ENCODE measurements at places on chromosomes 6 and 20. TPM values are rescaled to one million over a fixed set of nuclear protein-coding genes. Genes with fewer than 3 reads are reported as not detected.

Gene SLC22A16
- total RNA-seq, result not detected

Gene ALDH5A1
- 14.6 TPM for total RNA-seq

Gene CCM2L
- total RNA-seq, result 1.5 TPM

Gene BPIFB2
- not detected for total RNA-seq

Gene OLIG3
- not detected for total RNA-seq

Gene WFDC12
- total RNA-seq, result not detected

Gene PSORS1C2
- total RNA-seq, result not detected

Gene LY6G6F
- not detected for total RNA-seq

GRCh38 chr6:83958241-83958685 is 75.3 kb upstream of the MRAP2 start:
- no peak for DNase-seq

DNA sequence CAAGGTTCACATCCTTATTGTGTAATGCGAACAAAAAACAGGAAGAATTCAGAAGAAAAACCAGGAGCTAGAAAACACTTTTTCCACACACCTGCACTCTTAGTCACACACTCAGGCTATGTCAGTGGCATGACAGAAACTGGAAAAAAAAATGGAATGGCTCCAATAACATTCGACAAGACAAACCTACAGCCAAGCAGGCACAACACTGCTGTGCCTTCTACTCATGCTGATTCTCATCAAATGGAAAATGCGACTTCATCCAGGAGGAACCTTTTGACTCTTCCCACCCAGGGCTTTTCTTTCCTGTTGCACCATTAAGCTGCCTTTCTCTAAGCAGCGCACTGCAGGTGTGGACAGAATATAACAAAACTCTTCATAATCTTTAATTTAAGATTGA is 163.2 kb upstream of the BTBD3 start:
- no peak for DNase-seq

- no peak for DNase-seq
These were observed 80.9 kb downstream of the WASF1 start for GRCh38 chr6:110098511-110099116.

DNA sequence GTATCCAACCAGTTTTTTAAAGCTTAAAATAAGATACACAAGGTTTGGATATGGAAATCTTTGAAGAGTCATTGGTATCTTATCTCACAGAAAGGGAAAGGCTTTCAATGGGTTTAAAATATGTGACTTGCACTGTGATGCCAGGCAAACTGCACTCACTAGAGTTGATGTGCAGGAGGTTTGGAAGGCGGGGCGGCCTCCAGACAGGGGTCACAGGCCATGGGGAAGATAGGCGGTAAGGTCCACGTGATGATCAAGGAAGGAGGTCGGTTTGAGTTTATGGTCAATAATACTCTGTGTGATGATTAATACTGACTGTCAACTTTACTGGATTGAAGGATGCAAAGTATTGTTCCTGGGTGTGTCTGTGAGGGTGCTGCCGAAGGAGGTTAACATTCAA is 9.5 kb upstream of the RAMACL start:
- no peak for DNase-seq

GRCh38 chr6:126534401-126534800 is 194.5 kb downstream of the CENPW start:
- no peak for DNase-seq

DNA sequence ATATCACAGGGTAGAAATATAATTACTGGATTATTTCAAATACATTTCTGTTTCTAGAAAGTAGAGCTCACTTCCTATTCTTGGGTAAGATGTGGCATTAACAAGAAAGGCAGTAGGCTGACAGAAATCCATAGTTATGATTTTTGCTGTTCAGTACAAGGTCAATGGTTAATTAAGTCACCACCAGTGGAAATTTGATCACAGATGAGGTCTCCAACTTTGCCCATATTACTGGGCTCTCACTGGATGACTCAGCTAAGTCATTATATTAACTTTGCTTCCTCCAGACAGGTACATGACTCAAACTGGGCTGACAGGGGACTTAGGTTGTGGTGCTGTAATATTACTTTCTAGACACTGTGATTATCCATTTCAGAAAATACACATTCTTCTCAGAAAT is 212.4 kb downstream of the GRIK2 start:
- DNase-seq, result no peak

- DNase-seq, result no peak
These were observed 511.4 kb downstream of the DHX35 start for GRCh38 chr20:39473536-39473935.

DNA sequence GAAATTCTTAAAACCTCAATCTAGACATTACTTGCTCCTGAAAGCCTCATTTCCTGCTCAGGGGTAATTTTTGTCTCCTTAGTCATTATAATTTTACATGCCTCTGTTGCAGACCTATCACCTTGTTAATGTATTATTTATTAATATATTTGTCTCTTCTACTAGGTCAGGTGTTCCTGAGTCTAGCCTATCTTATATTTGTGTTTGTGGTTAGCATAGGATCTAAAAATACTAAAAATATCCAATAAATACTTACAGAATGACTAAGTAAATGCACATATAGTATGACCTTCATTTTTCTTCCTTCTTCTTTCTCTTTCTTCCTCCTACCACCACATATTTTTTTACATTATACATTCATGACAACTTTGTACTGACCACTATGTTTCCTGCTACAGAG is 268.9 kb upstream of the HS3ST5 start:
- no peak for DNase-seq

- no peak for DNase-seq
These were observed 27.0 kb downstream of the ELOVL5 start for GRCh38 chr6:53321701-53322100.

DNA sequence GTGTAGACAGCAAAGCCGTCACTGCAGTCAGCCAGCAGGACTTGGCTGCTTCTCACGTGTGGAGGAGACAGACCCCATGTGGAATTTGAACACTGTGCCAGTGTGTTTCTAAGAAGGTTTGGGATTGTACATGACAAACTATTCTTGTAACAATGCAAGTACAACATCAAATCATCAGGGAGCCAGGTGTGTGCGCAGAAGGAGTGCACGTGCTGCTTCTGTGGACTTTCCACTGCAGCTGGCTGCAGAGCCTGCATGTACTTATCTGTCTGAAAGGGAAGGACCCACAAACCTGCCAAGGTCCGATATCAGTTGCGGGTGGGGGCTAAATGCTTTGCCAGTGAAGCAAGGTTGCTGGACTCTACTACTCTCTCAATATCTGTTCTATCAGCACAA is 211.6 kb downstream of the WDR27 start:
- DNase-seq, result no peak

DNA sequence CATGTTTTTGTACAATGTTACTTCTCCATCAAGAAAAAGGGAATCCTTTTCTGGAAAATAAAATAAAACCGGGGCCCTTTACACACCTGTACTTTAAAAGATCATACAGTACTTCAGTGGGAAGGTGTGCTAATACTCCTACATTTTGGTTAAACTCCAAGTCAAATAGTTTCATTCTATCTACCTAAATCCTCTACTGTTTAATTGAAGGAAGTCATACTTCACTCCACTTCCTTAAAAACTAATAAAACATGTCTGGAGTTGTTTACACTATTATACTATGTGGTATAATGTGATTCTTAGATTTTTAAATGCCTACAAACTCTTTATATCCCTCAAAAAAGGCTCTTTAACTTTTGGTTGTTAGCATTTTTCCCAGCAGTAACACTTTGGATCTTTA is 18.6 kb upstream of the HBS1L start:
- DNase-seq, result no peak

DNA sequence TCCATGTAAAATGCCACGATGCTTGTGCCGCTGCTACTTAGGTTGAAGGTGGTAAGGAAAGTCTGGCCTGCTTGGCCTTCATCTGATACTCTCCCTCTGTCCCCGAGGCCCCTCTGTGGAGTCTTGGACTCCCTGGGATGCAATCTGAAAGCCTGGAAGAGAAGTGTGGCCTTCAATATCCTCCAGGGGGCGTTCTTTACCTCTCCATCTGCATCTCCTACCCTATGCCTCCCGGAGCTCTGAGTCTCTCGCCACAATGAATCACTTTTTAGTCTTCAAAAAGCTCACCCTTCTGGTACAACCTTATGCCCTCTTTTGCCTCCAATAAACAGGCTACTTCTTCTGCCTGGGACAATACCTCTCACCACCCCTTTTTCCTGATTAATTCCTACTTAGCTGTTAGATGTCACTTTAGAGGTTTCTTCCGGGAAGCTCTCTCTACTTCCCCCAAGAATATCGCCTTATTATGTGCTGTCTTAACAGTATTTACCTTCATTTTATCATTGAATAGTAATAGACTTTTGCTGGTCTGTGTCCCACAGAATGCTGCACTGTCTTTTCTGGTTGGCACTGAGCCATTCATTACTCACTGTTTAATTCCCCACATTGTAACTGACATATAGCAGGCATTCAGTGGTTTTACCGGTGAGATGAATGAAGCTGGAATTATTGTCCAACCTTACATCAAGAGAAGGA is 13.9 kb upstream of the ATG5 start:
- DNase-seq, result peak; percentile 23

- no peak for DNase-seq
These were observed 56.5 kb upstream of the CCDC28A start for GRCh38 chr6:138716971-138717665.

GRCh38 chr6:18022398-18023231 is 35.2 kb upstream of the KIF13A start:
- no peak for DNase-seq

GRCh38 chr6:141829566-141830360 is 303.0 kb upstream of the GJE1 start:
- DNase-seq, result no peak

DNA sequence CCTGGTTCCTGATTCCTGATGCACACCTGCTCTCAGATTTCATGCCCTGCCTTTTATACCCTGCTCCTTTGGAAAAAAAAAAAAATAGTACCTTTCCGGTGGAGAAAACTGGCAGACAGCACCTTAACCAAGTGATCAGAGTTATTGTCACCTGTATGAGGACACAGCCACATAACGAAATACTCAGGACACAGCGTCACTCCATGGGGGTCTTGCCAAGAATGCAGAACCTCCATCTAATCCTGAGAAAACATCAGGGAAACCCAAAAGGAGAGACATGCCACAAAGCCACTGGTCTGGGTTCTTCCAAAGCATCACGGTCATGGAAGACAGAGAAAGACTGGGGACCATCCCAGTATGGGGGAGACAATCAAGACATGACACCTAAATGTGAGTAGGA is 29.1 kb downstream of the BFSP1 start:
- DNase-seq, result no peak

DNA sequence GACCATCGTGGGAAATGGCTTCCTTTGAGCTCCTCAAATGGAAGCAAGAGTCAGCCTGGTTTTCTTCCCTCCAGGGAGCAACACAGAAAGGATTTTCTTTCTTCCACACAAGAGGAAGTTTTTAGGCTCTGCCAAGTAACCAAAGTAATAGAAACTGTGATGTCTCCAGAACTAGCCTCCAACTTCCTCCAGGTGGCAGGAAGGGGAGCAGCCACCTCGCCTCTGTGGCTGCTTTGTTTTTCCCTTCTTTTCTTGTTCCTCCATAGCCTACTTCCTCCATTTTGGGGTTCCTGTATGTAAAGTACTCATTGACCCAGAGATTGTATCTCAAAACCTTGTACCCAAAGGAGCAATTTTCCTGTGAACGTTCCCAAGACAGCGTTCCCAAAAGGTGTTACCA is 32.7 kb upstream of the CCR6 start:
- no peak for DNase-seq

DNA sequence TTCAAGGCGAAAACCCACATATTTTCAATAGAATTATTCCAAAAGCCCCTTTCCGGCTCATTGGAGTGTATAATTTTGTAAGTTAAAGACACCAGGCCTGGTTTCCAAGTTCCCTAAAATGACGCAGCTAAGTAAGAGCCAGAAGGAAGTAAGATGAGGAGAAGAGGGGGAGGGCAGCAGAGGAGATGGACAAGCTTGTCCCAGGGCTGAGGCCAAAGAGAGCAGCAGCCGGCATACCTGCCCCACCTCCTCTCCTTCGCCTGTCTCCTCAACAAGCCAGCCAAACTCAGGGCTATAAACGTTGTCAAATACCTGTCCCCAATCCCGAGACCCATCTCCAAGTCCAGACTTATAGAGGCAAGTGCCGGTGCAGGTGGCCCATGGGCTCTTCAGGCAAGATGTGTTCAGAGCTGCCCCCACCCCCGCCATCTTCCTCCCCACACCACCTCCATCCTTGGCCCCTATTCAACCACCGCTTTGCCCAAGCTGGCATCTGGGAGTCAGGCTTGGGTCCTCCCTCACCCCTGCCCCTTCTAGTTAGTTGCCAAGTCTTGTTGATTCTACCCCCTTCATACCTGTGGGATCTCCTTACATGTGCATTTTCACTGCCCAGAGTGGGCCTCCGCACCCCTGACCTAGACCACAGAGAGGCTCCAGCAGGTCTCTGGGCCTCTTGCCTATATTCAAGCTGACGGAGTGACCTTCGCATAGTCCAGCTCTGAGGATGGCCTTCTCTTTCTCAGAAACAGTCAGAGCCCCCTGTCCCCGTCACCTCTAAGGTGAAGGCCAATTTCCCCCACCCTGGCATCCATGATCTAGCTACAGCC is 75.7 kb upstream of the SIRPA start:
- DNase-seq, result no peak

GRCh38 chr6:21398741-21399325 is 194.7 kb upstream of the SOX4 start:
- no peak for DNase-seq

GRCh38 chr20:5539691-5540090 is 210.5 kb upstream of the SHLD1 start:
- no peak for DNase-seq

DNA sequence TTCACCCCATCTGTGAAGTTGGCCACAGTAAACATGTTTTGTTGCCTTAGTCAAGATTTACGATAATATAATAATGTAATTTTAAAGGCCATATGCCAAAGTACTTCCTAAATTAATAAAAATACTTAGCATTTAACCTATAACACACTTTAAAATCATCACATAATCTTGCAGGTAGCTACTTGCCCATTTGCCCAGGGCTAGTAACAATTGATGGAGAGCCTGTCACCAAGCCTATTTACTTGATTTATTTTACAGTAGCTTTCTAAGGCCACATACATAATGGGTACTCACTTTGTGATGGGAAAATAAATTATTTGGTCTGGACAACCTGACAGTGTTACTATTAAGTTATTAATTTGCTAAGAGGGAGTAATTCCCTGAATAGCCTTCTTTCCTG is 14.5 kb downstream of the BTBD9 start:
- DNase-seq, result no peak

DNA sequence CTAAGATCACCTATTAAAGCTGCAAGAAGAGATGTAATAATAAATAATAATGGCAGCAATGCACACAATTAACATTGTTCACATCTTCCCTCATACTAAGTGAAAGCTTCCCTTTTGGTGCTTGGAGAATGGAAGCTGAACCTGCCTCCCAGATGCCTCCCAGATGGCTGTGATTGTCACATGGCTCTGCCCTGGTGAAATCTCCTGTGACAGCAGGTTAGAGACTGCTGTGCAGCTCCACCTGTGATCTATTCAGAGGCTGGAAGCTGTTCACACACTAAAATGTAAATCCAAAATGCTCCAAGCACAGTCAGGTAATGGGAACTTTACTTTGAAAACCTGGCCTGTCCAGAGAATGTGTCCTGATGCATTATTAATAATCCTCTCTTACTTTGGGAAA is 41.7 kb upstream of the RGS17 start:
- no peak for DNase-seq

Data from progenitor cell of endocrine pancreas (in vitro differentiated cells).